ENCODE measurements at places on chromosomes 6 and 20.

DNA sequence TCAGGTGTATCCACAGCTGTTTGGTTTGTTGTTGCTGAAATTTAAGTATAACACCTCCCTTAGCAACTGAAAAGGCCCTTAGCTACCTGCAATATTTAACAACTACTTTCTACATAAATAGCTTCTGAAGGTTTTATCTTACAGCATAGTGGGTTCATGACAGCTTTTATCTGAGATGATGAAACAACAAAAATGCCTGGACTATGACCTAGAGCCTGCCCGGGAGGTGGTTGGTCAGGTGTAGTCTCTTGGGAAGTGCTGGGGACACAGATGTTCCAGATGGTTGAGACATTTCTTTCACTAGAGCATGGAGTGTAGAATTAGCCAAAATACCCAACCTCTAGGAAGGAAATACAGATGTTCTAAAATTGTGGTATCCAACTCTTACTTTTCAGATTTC is 705.4 kb downstream of the MAFB start:
- no peak for DNase-seq

- no peak for DNase-seq
These were observed 184.4 kb downstream of the UNC5CL start for GRCh38 chr6:40854592-40854991.

GRCh38 chr6:84657486-84657885 is 106.9 kb downstream of the TBX18 start:
- no peak for DNase-seq

GRCh38 chr6:15337582-15337981 is 91.7 kb downstream of the JARID2 start:
- DNase-seq: no peak

DNA sequence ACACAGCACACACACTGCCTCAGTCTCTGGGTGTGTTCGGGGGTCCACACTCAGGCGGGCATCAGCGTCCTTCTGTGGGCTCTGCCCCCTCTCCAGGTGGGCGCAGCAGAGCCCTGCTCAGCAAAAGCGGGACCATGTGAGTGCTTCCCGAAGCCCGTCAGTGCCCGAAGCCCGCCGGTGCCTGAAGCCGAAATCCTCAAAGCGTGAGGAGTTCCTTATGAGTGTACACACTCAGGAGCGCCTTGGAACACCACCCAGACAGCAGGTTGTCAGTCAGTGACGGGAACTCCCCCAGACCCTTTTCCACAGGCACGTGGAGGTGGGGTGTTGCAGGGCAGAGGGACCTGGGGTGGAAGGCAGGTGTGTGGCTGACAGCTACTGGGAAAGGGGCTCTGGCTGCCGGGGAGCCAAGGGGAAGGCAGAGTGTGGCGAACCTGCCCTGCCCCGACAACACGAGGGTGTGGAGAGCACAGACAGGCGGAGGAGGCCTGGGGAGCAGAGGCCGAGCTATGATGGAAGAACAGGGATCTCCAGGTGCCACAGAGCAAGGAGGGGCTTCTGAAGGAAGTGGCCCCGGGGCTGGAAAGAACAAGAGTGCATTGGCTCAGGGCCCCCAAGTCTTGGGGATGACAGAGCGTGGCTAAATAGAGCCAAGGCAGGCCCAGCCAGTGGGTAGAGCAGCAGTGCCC is 87.7 kb downstream of the RAMACL start:
- DNase-seq: no peak

- DNase-seq: no peak
These were observed 34.0 kb upstream of the COL10A1 start for GRCh38 chr6:116159782-116160524.

DNA sequence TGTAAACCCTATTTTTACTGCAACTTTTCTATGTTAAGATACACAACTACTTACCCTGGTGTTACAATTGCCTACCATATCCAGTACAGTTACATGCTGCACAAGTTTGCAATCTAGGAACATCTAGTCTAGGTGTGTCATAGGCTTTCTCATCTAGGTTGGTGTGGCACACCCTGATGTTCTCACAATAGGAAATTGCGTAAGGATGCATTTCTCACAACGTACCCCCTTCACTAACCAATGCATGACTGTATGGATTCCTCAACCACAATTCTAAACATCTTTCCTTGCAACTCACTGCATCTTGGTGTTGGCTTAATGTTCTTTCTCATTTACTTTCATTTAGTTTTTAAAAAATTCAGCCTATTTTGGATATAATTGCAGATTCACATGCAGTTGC is 31.6 kb downstream of the GJA10 start:
- no peak for DNase-seq
